Hepatic stellate cell (primary cell): ENCODE measurements at places on chromosomes 6 and 20.

DNA sequence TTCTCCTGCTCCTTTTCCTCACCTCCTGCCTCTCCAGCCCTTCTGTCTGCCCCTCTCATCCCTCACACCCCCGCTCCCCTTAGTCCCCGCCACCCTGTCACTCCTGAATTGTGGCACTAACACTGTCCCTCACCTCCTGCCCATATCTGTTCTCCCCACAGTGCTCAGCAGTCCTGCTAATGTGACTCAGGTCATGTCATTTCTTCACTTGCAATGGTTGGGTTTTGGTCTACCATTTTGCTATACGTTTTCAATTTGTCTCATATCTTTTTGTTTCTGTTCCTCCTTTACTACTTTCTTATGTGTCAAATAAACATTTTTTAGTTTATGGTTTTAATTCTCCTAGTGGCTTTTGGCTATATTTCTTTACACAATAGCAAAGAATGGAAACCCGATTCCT lies 1.3 kb upstream of the HLA-B start:
- DNase-seq: no peak

- no peak for DNase-seq
Observed at GRCh38 chr6:134961366-134961765, 11.5 kb upstream of the ALDH8A1 start.

GRCh38 chr6:149862922-149863697 lies 1.0 kb downstream of the LRP11 start:
- no peak for DNase-seq

DNA sequence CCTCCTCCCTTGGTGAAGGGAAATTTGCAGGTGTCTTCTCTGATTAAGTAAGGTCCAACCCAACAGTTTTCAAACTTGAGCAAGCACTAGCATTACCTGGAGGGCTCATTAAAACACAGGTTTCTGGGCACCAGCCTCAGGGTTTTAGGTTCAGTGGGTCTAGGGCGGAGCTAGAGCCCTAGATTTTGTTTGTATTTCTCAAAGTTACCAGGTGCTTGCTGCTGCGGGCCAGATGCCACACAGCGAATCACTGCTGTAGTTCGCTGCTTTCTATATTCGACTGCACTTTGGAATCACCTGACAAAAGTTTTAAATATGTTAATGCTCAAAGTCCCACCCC lies 869 bp downstream of the COL21A1 start:
- no peak for DNase-seq

GRCh38 chr6:82006027-82006738 lies 241.4 kb downstream of the IBTK start:
- DNase-seq: no peak

DNA sequence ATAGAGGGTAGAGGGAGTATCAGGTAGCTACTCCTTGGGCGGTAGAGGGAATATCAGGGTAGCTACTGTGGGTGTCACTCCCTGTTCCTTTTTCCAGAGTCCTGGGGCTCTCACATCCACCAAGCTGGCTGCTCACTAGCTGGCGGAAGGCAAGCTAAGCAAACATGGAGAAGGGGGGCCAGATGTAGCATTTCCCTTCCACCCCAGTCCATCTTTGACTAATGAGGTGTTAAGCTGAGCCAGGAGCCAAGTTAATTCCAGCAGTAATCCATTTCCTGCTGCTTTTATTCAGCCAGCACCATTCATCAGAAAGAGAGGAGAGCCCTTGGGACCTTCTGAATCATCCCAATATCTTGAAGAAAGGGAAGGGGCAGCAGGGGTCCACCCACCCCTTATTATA lies 330.0 kb downstream of the ZFAND3 start:
- no peak for DNase-seq

GRCh38 chr6:36064770-36065396 lies 37.3 kb downstream of the MAPK14 start:
- no peak for DNase-seq

- DNase-seq: no peak
Observed at GRCh38 chr20:58260006-58260405, 31.6 kb upstream of the ANKRD60 start.

DNA sequence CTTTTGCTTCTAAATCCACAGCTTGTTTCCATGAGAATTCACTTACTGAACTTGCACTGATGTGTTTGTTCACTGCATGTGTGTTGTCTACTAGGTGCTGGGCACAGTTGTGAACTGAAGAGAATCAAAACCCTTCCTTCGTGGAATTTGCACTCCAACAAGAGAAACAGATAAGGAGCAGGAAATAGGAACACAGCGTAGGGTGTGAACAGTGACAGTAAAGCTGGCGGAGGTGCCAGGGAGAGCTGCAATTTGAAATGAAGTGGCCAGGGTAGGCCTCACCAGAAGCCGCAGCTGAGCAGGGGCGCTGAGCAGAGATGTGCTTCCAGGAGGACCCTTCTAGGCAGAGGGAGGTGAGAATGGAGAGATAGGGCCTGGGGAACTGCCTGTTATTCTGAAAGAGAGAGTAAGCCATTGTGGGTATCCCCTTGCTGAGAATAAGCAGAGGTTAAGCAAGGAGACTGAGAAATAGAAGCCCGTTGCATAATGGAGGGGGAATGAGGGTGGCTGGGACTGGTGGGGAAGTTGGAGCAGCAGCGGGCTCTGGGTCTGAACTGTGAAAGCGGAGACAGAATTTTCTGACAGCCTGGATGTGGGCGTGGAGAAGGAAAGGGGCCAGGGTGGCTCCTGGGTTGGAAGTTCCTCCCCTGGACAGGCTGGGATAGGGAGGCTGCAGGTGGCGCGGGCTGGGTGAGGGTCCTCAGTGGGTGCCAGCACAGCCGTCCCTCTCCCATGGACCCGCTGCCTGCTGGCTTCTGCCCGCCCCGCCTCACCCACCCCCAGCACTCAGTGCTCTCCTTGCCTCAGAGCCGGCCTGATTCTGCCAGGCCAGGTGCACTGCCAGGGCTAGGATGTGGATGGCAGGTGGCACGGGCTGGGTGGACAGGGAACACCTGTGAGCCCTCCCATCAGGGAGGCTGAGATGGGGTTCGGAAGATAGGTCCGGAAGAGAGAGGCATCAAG lies 114.7 kb upstream of the AFDN start:
- DNase-seq: no peak

GRCh38 chr6:43791745-43792422 lies 21.9 kb downstream of the VEGFA start:
- no peak for DNase-seq

- DNase-seq: no peak
Observed at GRCh38 chr6:117550618-117551242, 51.6 kb downstream of the GOPC start.

- peak; percentile 37 for DNase-seq
Observed at GRCh38 chr6:144006736-144007477, 1.2 kb downstream of the PLAGL1 start.

- DNase-seq: no peak
Observed at GRCh38 chr6:37068356-37069270, 63.2 kb downstream of the FGD2 start.

- DNase-seq: no peak
Observed at GRCh38 chr20:44714102-44714700, 968 bp upstream of the CCN5 start.

- DNase-seq: no peak
Observed at GRCh38 chr20:62647521-62648317, 5.4 kb downstream of the SLCO4A1 start.

- DNase-seq: no peak
Observed at GRCh38 chr6:95286874-95287273, 290.5 kb upstream of the MANEA start.

- no peak for DNase-seq
Observed at GRCh38 chr20:50034567-50035180, 51.9 kb downstream of the SNAI1 start.

GRCh38 chr20:52975803-52976531 lies 3.8 kb downstream of the TSHZ2 start:
- no peak for DNase-seq

DNA sequence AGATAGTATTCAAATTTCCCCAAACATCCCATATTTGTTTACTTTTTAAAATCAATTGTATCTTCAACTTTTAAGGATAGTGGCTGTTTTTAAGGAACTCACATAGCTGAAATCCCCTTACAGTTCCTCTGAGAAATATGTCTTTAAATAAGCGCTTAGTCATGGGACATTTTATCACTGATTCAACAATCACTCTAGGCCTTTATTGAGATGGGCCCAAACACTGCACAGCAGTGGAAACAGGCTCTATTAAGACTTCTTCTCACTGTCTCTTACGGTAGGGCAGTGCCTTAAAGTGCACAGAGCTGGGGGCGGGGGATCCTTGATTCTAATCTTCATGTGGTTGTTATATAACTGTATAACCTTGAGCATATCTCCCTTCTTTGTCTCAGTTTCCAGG lies 59.8 kb upstream of the RREB1 start:
- no peak for DNase-seq

DNA sequence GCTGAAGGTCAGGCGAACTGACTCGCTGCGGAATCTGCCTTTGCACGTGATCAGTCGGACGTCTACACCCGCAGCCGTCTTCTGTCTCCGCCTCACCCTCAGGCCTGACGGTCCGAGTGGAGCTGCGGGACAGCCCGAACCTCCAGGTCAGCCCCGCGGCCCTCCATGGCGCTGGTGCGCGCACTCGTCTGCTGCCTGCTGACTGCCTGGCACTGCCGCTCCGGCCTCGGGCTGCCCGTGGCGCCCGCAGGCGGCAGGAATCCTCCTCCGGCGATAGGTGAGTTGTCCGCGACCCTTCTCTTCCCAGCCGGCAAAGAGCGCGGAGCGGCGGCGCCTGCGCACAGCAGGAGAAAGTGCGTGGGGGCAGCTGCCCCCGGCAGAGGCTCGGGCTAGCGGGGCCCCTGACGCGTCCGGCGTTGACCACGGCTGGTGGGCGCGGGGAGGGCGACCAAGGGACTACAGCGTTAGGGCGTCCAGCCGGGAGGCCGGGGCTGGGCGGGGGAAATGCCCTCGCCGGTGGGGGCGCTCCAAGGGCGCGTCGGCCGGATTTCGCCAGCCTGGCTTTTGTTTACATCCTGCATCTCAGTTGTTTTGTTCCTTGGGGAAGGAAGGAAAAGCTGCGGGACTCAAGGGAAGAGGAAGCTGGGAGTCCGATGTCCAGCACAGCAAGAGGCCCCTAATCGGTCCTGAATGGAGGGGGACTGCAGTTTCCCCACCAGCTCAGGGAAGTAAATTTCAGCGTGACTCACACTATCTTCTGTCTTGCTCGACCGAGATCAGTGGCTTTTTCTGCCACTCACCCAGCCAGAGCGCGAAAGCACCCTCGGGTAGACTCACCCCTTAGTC lies at the start of gene SMPDL3A:
SMPDL3A (plus strand) TSS at position 77 of the 846 bp plus-strand sequence; CDS start at position 166, 89 bp downstream.
- peak; percentile 55 for DNase-seq

- DNase-seq: no peak
Observed at GRCh38 chr6:37171201-37171969, 1.4 kb downstream of the PIM1 start.

DNA sequence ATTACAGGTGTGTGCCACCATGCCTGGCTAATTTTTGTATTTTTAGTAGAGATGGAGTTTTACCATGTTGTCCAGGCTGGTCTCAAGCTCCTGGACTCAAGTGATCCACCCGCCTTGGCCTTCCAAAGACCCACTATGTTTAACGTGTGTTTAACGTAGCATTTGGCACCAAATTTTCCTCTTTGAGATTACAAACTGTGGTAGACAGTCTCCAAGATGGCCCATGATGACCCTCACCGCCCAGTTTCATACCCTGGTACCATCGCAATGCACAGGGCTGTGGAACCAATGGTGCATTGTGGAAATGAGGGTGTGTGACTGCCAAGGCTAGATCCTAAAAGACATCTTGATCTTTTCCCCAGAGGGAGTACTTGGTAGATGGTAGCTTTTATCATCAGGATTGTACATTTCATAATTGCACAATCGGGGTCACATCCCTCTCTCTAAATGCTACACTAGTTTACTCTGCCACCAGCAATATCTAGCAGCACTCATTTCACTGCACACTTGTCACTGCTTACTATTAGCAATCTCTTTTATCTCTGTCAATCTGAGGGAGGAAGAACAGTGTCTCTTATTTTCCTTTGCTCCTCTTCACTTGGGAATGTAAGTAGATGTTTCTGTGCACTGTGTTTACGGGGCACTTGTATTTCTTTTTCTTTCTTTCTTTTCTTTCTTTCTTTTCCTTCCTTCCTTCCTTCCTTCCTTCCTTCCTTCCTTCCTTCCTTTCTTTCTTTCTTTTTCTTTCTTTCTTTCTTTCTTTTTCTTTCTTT lies 96.9 kb downstream of the NOL4L start:
- DNase-seq: no peak

- peak; percentile 55 for DNase-seq
Observed at GRCh38 chr6:169288591-169288990, 34.9 kb upstream of the THBS2 start.

GRCh38 chr6:105873211-105873704 lies 212.9 kb upstream of the PRDM1 start:
- no peak for DNase-seq

GRCh38 chr6:34855463-34855862 lies 32.4 kb downstream of the TAF11 start:
- DNase-seq: no peak

GRCh38 chr6:12342664-12343063 lies 52.5 kb downstream of the EDN1 start:
- no peak for DNase-seq

DNA sequence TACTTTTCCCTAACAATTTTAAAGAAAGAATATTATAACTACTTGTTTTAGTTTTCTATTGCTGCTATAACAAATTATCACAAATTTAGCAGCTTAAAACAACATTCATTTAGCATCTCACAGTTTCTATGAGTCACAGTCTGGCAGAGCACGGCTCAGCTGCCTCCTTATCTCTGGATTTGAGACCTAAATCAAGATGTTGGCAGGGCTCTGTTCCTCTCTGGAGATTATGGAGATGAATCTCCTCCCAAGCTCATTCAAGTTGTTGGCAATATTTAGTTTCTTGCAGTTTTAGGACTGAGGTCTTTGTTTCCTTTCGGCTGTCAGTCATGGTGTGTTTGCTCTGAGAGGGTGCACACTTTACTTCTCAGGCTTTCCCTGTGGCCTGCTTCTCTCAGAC lies 1065.8 kb upstream of the EYS start:
- DNase-seq: no peak

DNA sequence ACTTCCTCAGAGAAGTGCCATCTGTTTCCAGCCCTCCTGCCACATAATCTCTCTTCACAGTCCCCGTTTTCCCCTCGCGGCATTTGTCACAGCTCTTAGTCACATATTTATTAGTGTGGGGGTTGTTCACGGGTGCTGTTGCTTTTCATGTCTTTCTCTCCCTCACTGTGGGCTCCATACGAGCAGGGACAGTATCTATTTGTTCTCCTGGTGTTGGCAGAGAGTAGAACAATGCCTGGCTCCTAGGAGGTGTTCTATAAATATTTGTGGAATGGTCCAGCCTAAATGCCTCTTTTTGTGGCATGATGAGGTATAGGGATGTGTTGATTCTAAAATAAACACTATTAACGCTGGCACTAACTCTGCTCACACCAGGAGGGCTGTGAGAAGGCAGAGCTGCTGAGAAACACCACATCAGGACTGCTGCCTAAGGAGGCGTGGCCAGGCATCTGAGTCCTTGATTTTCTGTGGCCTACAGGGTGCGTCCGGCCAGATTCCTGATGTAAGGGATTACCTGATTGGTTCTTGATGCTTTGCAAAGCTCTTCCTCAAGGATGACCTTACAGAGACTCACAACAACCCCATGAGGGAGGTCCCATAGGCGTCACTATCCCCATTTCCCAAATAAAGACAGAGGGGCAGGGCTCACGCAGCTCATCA lies 219.8 kb upstream of the ARID1B start:
- DNase-seq: no peak

GRCh38 chr6:126188279-126188909 lies 151.5 kb upstream of the CENPW start:
- peak; percentile 28 for DNase-seq
